ENCODE measurements at places on chromosomes 7 and 10.

- DNase-seq = peak; percentile 55
These were observed 899 bp downstream of the PUS7 start for GRCh38 chr7:105521027-105521716.

DNA sequence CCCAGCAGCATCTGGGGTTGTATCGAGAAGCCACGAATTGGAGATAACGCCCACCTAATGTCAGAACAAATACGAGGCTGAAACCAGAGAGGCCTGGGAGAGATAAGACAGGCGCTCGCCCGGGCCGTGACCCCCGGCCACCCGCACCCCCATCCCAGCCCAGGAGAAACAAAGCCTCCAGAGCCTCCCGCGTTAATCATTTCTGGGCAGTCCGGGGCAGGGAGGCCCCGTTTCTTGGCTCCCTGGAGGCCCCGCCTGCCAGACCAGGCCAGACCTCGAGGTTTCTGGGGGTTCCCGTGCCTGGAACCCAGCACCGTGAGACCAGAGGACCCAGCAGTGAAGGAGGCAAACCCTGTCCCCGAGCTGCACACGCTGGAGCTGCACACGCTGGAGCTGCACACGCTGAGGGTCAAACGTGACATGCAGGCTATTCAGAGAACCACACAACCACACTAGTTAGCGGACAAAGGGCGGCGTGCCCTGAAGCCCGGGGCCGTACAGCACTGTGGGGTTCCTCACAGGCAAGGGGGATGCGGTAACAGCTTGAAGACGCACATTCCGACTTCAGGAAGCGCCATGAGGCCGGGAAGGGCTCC lies 53.4 kb downstream of the FOXL3 start:
- no peak for DNase-seq

- DNase-seq = no peak
These were observed 397.7 kb upstream of the NFE2L3 start for GRCh38 chr7:25754333-25754732.

GRCh38 chr7:141585592-141586510 lies 34.6 kb downstream of the AGK start:
- no peak for DNase-seq

GRCh38 chr7:577741-578370 lies 58.2 kb upstream of the PDGFA start:
- no peak for DNase-seq

DNA sequence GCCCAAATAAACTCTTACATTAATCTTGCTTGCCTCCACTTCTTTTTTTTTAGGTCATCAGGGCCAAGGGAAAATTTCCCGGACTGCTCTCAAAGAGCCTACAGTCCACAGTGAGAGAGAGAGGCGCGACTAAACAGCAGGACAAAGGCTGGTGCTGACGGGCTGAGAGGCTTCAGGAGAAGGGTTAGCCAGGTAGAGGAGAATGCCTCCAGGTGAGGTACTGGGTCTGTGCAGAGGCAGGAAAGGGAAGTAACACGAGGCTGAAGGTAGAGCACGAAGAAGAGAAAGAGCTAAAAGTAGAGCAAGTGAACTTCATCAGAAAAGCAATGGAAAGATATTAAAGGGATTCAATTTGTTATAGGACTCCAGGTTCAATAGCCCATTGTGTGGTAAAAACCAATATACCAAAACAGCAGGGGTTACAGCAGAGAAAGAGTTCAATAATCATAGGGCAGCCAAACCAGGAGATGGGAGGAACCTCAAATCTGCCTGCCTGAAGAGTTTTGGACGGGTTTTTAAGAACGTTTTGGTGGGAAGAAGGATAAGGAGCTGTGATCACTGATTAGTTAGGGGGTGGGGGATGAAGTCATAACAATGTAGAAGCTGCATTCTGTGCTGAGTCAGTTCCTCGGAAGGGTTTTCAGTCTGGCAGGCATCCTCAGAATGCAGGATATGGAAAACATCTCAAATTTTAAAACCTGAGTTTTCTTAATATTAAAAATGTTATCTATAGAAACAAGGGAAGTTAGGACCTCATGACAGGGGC lies 171.5 kb downstream of the AKR1D1 start:
- DNase-seq = no peak

DNA sequence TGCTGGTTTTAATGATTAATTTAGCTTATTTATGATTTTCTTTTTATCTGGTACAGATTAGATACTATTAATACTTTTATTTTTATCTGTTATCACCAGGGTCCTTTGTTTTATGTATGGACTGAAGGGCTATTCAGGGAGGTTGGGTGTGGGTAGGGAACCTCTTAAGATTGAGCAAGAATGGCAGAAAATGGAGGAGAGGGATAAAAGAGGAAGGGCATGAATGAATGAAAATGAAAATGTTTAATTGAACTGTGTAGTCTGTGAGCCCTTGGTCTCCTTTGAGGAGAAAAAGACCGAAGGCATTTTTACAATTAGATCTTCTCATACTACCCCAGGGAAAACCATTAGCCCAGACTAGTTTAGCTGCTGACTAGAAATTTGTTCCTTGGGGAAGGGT lies 93.1 kb downstream of the CDK14 start:
- no peak for DNase-seq

DNA sequence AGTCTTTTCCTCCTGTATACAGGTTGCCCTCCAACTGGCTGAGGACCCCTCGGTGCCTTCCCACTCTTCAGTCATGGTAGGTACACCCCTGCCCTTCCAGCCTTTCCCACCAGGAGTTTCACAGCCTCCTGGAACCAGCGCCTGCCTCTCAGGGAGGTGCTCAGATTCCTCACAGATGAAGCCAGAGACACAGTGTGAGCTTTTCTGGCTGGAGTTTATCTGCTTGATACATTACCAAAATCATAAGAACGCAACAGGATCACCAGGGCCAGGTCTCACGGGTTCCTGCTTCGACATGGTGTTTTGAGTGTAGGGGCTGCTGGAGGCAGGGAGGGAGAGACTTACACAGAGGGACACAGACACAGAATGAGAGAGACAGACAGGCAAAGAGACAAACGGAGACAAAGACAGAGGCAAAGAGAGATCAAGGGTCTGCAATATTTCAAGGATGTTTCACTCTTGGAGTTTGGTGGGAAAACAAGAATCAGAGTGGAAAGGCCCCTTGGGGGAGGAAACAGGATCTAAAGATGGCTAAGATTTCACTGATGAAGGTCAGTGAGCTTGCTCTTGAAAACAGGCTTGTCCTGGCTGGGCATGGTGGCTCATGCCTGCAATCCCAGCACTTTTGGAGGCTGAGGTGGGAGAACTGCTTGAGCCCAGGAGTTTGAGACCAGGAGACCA lies 6.5 kb upstream of the INMT start:
- DNase-seq = no peak

GRCh38 chr7:1843921-1844335 lies 173.9 kb downstream of the ELFN1 start:
- DNase-seq = no peak

DNA sequence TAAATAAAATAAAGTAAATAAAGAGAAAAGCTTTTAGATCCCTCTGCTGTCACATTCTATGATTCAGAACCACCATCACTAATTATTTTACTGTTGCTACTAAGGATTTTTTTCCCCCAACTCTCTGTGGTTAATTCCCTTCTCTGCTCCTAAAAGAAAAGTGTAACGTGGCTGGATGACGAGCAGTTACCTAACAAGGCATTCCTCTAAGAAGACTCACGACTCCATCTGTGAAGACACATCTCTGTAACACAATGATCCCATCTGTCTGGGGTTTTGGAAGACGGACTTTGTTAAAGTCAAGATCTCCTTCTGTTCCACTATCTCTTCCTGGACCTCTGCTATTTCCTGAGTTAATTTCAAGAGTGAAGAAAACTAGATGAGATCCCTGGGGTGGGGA lies 179.9 kb downstream of the SFMBT2 start:
- no peak for DNase-seq

GRCh38 chr7:90958647-90959046 lies 305.6 kb upstream of the FZD1 start:
- no peak for DNase-seq

DNA sequence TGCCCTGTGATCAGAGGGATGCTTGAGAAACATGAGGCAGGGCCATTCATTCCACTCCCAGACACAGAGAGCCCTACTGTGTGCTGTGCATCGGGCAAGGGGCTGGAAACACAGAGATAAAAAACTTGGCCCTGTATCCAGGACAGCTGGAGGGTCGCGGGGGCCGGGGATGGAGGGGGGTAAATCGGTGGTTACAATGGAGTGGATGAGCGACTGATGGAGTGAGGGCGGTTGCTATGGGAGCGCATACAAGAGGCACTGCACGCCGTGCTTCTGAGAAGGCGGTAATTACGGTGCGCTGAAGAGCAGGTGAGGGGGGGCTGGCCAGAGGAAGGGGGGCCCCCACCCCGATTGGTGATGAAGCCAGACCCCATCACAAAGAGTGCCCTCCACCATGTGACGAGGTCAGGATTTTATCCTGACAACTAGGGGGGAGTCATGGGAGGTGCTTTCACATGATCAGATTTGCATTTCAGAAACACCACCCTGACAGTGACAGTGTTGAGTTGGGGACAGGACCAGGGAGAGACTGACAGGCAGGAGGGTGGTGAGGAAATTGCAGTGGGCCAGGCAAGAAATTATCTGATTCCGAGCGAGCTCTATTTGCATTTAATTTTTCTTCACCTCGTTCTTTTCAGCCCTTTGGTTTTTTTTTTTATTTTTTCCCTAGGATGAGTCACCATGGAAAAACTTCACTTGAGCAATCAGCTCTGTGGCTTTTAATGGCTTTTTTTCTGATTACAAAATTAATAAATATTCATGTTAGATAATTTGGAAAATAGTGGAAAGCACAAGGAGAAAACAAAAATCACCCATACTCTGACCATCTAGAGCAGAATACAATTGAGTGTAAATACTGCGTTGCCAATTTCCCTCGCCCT lies 7.8 kb downstream of the CPA5 start:
- no peak for DNase-seq

DNA sequence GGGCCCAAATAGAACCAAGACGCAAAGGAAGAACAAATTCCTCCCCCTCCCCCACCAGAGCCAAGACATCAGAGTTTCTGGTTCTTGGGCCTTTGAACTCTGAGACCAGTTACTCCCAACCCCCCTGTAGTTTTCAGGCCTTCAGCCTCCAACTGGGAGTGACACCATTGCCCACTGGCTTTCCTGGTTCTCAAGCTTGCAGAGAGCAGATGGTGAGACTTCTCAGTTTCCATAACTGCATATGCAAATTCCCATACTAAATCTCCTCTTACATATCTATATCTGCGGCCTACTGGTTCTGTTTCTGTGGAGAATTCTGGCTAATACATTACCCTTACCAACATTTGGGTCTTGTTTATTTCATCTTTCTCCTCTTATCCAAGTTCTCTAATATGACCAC lies 762.9 kb downstream of the GRM8 start:
- no peak for DNase-seq

DNA sequence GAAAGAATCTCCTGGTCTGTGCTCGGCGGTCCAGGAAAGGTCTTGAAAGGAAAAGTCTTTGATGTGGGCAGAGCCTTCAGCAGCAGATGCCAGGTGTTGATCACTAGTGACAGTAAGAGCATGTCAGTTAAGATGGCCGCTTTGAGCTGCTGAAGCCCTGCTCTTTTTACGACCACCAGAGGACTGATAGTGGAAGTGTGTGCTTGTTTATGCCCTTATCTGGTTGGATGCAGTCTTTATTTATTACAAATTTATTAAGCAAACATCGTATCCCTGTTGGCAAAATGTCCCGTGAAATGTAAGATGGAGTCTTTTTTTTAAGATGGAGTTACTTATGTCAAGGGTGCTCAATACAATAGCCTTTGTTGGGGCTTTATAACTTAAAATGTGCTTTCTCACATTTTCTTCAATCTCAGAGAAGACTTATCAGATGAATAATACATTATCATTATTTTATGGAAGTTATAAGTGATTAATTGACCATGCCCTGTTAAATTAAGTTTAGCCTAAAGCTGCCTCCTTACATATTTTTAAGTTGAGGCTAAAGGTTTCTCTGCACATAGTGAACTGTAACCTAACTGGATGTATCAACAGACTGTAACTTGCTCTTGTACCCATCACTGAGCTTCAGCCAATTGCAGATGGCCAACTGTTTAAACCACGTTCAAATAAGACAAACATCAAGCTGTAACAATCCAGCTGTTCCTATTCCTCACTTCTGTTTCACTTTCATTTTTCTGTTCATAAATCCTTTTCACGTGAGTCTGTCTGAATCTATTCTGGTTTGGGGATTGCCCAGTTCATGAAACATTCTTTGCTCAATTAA lies 97.4 kb upstream of the PIK3CG start:
- no peak for DNase-seq

DNA sequence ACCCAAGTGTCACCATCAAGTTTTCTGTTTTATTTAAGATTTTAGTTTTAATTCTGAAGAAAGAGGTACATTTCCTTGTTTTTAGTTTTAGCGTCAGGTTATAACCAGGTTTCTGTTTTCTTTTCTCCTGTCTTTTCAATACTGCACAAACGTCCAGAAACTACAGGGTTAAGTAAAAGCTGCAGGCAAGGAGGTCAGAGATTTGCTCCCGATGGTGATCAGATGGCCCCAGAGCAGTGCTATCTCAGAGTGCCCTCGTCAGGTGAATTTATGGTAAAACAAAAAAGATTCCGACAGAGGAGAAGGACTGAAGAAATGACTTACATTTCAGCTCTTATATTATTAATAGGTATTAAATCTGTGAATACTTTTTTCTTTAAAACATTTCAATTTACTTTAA lies 128.2 kb downstream of the STRA8 start:
- DNase-seq = no peak

GRCh38 chr10:117442521-117442920 lies 67.3 kb upstream of the PDZD8 start:
- no peak for DNase-seq

- no peak for DNase-seq
These were observed 99.9 kb downstream of the PTPRN2 start for GRCh38 chr7:158487631-158488151.

- DNase-seq = no peak
These were observed 634.4 kb upstream of the POT1 start for GRCh38 chr7:125563964-125564529.

GRCh38 chr7:99975782-99976521 lies at the start of gene AZGP1:
TSS of gene AZGP1 (minus strand) at chr7:99976031. CDS start at chr7:99976020, 11 bp downstream.
- DNase-seq = no peak

GRCh38 chr10:114346176-114347031 lies 57.9 kb downstream of the AFAP1L2 start:
- no peak for DNase-seq

- no peak for DNase-seq
These were observed 19.6 kb downstream of the PTPRE start for GRCh38 chr10:127926455-127926854.

DNA sequence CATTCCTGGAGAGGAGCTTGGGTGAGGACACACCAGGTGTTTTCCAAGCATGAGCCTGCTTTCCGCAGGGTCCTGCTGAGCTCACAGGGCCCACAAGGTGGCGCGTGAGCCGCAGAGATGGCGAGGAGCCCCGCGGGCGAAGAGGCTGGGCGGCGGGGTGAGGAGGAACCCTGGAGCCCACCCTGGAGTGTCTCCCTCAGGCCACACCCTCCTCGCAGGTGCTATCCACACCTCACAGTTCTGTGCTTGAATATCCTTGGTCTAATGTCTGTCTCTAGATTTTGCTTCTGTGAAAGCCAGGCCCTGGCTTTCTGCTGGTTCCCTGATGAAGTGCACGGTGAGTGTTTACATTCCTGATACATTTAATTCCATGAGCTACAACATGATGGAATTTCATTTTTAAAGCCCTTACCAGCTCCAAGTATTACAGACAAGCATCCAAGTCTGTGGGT lies 433.6 kb downstream of the ACTR3B start:
- peak; percentile 42 for DNase-seq
